ENCODE measurements at places on chromosomes 12 and 14. TPM values are rescaled to one million over a fixed set of nuclear protein-coding genes. Genes with fewer than 3 reads are reported as not detected.

SELPLG gene
- 1.6 TPM for total RNA-seq

DYRK2 gene
- total RNA-seq: 50.2 TPM

KRT6C gene
- total RNA-seq: not detected

- H3K27ac ChIP-seq: no peak overlapping the region
- H3K27me3 ChIP-seq: peaks cover 3% of the 10 kb centered on the region
- no peak overlapping the region for H3K4me3 ChIP-seq
- no peak for DNase-seq
- H3K4me1 ChIP-seq: no peaks in the 10 kb centered on the region
These were observed 616.6 kb downstream of the KCNH5 start for GRCh38 chr14:62428429-62429203.

DNA sequence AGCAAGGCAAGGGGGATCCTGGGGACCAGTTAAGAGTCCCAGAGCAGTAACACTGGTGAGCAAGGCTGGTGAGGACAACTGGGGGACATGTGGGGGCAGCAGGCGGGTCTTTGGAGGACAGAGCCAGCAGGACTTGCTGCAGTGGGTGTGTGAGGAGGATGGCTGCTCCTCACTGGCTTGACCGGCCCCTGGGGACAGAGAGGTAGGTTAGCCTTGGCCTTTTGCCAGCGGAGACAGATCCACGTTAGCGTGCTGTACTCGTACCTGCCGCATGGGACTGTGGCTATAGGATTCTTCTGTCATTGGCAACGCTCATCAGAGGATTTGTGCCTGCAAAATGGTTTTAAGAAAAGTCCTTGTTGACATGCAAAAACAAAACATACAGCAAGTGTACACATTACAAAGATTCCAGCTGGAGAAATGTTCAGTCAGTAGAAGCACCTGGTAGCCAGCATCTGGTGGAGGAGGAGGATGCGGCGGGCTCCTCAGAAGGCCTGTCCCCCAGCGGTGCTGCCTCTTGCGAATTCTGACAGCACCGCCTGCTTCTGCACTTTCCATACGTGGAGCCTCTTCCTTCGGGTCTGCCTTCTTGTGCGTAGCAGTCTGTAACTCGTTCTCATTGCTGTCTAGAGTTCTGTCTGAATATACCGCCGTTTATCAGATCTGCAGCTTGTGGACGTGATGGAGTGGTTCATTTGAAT is 91.3 kb downstream of the EP400 start:
- peak overlapping the region; percentile 57 for H3K4me3 ChIP-seq
- H3K27ac ChIP-seq: no peak overlapping the region
- peaks cover 7% of the 10 kb centered on the region for H3K27me3 ChIP-seq
- peaks cover 54% of the 10 kb centered on the region for H3K36me3 ChIP-seq

DNA sequence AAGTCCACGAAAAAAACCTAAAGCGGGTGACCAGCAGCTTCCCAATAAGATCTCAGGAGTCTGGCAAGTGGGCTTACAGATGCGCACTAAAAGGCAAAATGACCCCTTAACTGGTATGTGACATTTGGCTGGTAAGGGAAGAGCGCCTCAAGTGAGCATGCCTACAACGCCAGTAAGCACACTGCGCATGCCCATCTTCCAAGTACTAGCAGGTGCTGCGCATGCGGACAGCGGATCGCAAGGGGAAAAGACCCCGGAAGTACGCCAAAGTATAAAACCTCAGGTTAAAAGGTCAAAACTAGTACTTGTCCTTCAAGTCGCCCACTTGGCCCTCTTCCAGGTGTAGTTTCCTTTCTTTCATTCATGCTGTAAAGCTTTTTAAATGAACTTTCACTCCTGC is 518.5 kb upstream of the MDGA2 start:
- no peak overlapping the region for H3K4me3 ChIP-seq
- no peak for DNase-seq
- no peaks in the 10 kb centered on the region for H3K27me3 ChIP-seq
- H3K36me3 ChIP-seq: no peaks in the 10 kb centered on the region

GRCh38 chr14:75479770-75480600 is 42.3 kb upstream of the BATF start:
- H3K4me1 ChIP-seq: peaks cover 3% of the 10 kb centered on the region
- H3K27me3 ChIP-seq: no peaks in the 10 kb centered on the region
- H3K36me3 ChIP-seq: no peaks in the 10 kb centered on the region

DNA sequence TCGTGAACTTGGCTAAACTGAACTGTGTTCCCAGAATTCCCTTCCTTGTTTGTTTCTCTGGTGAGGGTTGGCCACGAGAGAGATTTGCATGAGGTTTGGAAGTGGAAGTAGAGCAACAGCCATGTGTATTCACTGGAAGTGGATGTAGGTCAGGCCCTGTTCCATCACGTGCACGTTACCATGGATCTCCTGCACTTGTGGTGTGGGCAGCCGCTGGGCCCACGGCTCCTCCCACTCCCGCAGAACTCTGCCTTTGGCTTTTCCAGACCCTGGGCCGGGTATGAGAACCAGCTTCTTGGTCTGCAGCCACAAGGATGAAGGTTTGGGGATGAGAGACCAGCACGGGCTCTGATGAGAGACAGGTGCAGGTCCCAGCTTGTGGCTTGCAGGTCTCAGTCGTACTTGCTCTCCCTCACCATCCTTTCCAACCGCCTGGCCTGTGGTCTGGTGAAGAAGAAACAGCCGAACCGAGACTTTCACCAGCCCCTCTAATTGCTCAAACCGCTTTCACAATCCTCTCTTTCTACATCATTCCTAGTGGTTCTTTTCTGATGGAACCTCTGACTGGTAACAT is 94.9 kb downstream of the DUSP16 start:
- peaks cover 7% of the 10 kb centered on the region for H3K27me3 ChIP-seq
- H3K27ac ChIP-seq: no peak overlapping the region
- no peak overlapping the region for H3K4me3 ChIP-seq
- peaks cover 16% of the 10 kb centered on the region for H3K36me3 ChIP-seq

- DNase-seq: no peak
- peak overlapping the region; percentile 81 for H3K27ac ChIP-seq
- peaks cover 24% of the 10 kb centered on the region for H3K27me3 ChIP-seq
- peaks cover 18% of the 10 kb centered on the region for H3K4me1 ChIP-seq
These were observed 96.7 kb downstream of the RFLNA start for GRCh38 chr12:124391340-124392261.

- no peak overlapping the region for H3K27ac ChIP-seq
- H3K36me3 ChIP-seq: no peaks in the 10 kb centered on the region
- H3K4me1 ChIP-seq: peaks cover 36% of the 10 kb centered on the region
These were observed 3.9 kb downstream of the FLRT2 start for GRCh38 chr14:85533861-85534291.

DNA sequence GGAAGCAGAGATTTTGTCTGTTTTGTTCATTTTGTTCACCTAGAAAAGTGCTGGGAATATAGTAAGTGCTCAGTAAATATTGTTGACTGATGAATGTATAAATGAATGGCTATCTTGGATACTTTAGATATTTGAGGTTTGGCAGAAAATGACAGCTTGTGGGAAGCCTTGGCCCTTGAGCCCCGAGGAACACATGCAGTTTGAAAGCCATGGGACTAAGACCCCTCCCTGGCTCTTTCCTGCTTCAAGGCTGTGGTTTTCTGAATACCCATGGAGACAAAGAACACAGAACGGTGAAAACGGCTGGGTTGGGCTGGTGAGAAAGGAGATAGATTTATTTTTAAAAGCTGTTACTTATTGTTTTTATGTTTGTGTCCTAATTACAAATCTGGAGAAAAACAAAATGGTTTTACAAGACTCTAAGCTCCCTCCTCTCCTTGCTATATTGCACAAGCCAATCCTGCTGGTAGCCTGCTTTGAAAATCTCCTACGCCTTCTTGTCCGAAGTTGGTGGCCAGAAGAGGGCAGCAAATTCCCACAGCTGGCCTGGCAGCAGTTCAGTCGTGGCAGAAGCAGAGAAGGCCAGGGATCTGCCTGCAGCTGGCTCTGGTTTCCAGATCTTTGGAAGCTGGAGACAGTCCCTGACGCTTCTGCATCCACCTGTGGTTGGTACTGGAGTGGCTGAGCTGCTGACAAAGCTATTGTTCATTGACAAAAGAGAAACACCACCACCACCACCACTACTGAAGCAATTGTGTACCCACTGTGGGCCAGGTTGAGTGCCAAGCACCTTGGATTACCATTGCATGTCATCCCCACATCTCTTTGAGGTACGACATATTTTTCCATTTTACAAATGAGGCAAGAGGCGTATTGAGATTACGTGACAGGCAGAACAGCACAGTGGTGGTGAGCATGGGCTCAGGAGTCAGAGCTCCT is 5.2 kb upstream of the KRT85 start:
- peaks cover 1% of the 10 kb centered on the region for H3K27me3 ChIP-seq
- H3K27ac ChIP-seq: no peak overlapping the region
- H3K4me1 ChIP-seq: no peaks in the 10 kb centered on the region
- no peak overlapping the region for H3K4me3 ChIP-seq
- DNase-seq: peak; percentile 85

GRCh38 chr14:56561606-56562005 is 18.0 kb upstream of the TMEM260 start:
- H3K36me3 ChIP-seq: no peaks in the 10 kb centered on the region
- H3K4me1 ChIP-seq: no peaks in the 10 kb centered on the region
- H3K27ac ChIP-seq: no peak overlapping the region
- H3K4me3 ChIP-seq: no peak overlapping the region
- DNase-seq: no peak
